ENCODE measurements at places on chromosomes 12 and 14.

DNA sequence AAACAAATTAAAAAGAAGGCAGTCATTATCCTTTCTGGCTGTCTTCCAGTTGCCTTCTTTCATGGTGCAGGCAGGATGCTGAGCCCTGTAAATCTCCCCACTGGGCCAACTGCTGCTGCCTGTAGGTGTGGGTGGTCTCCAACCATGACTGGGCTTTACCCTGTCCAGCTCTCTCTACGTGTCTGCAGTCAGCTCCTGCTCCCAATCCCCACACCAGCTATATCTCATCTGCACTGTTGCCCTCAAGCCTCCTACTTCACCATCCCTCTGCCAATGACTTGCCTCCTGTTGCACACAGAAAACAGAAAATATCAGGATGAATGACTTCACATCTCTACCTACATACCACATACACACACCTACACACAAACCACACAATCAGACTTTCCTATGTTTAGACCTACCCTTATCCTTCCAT is 39.7 kb upstream of the PSMA6 start:
- DNase-seq: no peak

GRCh38 chr12:71639341-71639760 is 24.3 kb downstream of the ZFC3H1 start:
- no peak for DNase-seq

- no peak for DNase-seq
These were observed 1.7 kb downstream of the BTBD7 start for GRCh38 chr14:93331002-93331727.

DNA sequence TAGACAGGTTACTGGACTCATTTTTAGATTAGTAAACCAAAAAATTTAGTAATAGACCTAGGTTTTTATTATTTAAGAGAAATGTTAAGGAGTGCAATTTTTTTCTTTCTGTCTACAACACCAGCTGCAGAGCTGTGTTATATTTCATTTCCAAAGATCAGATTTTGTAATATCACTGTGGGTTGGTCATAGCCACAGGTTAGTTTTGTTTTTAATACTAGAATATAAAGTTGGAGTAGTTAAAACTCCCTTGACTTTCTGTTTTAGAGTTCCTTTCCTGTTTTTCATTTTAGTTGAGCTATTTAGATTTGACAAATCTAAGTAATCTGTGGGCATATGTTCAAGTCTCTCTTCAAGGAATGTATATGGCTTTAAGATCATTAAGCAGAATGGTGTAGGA is 30.7 kb upstream of the GARIN2 start:
- DNase-seq: no peak

GRCh38 chr12:62045211-62045610 is 215.0 kb upstream of the USP15 start:
- no peak for DNase-seq

DNA sequence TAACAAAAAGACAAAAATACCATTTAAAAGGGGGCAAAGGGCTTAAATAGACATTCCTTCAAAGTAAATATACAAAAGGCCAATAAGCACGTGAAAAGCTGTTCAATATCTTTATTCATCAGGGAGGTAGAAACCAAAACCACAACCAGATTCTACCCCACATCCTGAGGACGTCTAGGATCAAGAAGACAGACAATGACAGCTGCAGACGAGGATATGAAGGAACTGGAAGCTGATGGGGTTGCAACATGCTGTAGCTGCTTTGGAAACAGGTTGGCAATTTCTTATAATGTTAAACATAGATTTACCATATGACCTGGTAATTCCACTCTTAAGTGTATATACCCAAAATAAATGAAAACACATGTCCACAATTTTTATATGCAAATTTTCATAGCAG is 85.1 kb upstream of the C14orf180 start:
- DNase-seq: no peak

DNA sequence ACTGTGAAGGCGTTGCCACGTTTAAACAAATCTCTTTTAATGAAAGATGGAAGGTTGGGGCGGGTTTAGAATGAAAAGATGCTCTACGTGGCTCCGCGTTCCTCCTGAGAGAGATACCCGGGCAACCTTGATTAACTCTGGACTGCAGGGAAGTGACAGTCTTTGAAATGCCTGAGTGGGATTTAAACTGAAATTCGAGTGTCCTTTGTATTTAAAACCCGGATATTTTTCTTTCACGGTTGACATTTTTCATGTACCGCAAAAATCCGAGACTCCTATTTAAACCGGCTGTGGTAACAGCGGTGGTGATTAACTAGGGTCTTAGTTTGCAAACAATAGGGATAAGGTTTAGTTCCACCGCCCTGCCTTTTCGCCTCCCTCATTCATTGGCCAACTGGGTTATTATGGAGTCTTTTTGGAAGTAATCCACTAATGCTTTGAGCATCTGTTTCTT is 707 bp downstream of the G2E3 start:
- no peak for DNase-seq

- no peak for DNase-seq
These were observed 21.4 kb upstream of the NCOR2 start for GRCh38 chr12:124588751-124589267.

GRCh38 chr14:89747126-89747525 is 207.4 kb downstream of the EFCAB11 start:
- no peak for DNase-seq

- DNase-seq: no peak
These were observed 327.3 kb downstream of the ADGRD1 start for GRCh38 chr12:131281016-131281415.

- peak; percentile 60 for DNase-seq
These were observed 114.7 kb downstream of the SLC8A3 start for GRCh38 chr14:70073924-70074566.

GRCh38 chr14:39016733-39017095 is 86.3 kb downstream of the SEC23A start:
- no peak for DNase-seq

- no peak for DNase-seq
These were observed 44.7 kb downstream of the PALS1 start for GRCh38 chr14:67285876-67286452.

- DNase-seq: no peak
These were observed 28.8 kb downstream of the SERPINA3 start for GRCh38 chr14:94640721-94641631.

GRCh38 chr12:47814539-47815170 is 5.0 kb downstream of the HDAC7 start:
- DNase-seq: peak; percentile 60

DNA sequence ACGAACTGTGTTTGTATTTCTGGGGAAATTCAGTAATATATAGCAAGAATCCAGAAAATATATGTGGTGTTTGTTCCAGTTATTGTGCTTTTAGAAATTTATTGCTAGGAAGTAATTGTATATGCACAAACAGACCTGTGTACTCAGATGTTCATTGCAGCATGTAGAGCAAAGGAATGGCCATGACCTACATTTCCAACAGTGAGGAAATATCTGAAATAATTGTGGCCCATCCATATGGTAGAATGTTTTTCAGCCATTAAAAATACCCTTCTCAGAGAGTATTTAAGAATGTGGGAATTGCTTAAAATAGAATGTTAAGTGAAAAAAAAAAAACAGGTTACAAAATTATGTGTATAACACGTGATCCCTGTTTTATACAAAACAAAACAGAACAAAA is 77.3 kb downstream of the TMX1 start:
- no peak for DNase-seq

DNA sequence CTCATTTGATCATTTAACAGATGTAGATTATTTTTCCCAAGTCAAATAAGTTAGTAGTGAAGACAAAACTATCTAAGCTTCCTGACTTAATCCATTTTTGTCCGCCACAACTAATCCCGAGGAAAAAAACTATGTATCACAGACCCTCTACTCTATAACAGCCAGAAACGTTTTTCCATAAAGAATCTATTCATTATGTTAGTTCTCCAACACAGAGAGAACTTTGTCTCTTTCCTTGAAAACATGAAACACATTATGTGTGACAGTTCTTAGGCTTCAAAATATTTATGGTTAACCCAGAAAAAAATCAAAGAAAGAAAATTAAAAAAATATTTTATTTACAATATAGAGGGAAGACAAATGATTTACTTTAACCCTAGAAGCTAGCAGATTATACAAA is 100.1 kb downstream of the PLEKHG7 start:
- no peak for DNase-seq

GRCh38 chr12:92612611-92613010 is 90.2 kb upstream of the PLEKHG7 start:
- no peak for DNase-seq

DNA sequence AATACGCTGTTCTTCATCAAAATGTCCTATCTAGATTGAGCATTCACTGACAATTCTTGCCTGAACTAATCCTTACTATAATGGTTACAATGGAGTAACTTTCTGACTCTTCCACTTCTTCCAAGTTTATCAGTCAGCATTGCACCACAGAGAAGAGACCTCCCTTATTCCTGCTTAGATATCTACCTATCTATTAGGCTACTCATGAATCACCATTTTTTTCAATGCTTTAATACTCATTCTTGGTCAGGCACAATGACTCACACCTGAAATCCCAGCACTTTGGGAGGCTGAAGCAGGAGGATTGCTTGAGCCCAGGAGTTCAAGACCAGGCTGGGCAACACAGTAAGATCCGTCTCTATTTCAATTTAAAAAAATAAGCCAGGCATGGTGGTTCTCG is 39.3 kb downstream of the RPS6KA5 start:
- no peak for DNase-seq

- DNase-seq: no peak
These were observed 3.2 kb upstream of the ADAM21 start for GRCh38 chr14:70448633-70449340.

- no peak for DNase-seq
These were observed 70.8 kb downstream of the DPF3 start for GRCh38 chr14:72822946-72823611.

DNA sequence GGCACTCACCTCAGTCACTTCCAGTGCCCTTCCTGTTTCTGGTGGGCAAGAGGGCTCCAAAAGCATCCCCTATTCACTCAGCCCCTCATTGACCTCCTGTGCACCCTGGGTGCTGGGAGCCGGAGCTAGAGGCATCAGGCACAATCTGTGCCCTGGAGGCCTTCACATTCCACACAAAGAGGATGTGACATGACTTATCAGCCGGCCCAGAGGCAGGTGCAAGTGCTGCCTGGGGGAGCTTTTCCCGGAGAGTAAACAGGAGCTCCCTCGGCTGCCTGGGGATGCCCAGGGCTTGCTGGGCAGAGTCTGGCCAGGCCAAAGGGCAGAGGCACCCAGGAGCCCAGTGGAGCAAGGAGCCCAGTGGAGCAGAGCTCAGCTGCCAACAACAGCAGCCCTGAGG is 64.5 kb downstream of the BCL11B start:
- DNase-seq: no peak

DNA sequence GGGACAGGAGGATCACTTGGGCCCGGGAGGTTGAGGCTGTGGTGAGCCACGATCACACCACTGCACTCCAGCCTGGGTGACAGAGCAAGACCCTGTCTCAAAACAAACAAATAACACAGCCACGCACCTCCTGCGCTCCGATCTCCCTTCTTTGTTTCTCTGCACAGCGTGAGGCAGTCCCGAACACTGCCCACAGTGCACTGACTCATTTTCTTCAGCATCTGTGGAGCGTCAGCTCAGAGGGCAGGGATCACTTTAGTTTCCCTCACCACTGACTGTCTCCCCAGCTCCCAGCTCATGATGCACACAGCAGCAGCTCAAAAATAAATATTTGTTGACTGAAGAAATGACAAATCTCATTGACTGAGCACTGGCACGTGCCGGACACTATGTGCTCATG is 883 bp upstream of the MYL2 start:
- no peak for DNase-seq

DNA sequence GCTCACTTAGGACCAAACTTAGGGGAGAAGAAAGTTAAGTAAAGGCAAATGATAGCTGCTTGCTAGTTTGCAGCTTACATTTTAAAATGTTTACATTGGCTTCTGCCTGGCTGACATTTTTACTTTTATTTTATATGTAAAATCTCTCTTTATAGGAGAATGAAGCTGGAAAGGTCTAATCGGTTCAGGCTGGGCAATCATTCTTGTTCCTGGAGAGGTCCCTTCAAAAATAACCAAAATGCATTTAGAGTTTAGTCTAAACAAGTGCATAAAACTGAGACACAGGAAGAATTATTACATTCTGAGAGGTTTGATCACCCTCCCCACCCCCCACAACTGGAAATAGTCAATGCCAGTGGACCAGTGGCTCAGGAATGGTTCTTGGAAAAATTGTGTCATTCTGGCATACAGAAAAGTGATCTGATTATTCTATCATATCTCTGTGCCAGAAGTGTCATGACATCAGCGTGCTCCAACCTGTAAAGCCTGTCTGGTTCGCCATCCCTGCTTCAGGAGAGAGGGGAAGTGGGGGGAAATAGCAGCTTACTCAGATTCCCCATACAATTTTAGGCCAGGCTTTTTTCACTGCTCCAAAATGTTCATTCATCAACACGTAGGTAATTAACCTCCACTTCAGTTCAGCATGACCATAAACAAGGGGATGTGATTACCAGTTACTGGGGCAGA is 4.2 kb downstream of the PRICKLE1 start:
- no peak for DNase-seq

DNA sequence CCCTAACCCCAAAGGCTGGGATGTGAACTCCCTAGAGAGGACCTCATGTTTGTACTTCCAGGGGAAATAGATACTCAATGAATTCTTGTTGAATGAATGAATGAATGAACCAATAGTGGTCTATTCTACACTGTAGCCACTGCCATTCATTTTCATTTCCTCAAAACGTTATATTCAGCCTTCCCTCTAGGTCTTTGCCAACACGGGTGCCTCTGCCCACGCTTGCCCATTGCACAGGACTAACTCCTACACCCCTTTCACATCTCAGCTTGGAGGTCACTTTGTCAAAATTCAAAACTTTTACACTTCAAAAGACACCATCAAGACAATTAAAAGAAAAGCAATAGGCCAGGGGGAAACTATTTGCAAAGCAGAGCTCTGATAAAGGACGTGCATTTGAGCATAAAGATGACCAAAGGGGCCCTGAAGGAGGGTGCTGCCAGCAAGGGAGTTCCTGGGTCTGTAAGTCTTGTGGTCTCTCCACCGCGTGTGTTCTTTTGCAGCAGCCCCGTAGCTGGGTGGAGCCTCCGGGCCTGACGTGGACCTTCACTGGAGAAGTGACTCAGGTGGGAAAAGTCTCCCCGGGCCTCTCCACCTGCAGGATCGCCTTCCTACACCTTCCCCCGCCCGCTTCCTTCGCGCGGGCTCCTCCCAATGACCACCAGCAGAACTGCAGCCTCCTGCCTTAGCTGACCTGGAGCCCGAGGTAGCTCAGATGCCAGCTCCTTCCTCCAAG is 31.5 kb downstream of the TMEM63C start:
- DNase-seq: peak; percentile 47

DNA sequence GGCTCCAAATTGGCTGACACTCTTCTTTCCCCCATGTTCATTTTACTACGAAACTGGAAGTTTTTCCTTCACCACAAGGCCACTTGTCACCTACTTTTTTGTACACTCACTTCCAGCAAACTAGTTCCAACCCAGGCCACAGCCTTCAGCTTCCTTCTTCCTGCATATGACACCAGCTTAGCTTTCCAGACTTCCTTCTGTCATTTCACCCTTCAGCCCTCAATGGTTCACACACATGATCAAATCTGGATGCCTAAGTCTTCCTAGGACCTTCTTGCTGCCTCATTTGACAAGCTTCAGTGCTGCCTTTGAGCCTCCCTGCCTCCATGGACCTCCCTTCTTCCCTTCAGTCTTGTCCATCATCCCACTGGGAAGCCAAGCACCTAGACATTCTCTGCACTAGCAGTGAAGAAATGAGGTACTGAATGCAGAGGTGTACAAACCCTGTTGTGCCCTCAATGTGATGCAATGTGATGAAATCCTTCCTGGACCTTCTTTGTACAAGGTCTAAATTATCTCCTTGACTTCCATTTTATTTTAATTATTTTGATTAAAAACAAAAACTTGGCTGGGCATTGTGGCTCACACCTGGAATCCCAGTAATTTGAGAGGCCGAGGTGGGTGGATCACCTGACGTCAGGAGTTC is 4.3 kb upstream of the REC8 start:
- no peak for DNase-seq

GRCh38 chr12:124633365-124634362 is 66.3 kb upstream of the NCOR2 start:
- DNase-seq: no peak
